Effector CD4-positive, alpha-beta T cell (primary cell): ENCODE measurements at places on chromosomes 16 and 17.

DNA sequence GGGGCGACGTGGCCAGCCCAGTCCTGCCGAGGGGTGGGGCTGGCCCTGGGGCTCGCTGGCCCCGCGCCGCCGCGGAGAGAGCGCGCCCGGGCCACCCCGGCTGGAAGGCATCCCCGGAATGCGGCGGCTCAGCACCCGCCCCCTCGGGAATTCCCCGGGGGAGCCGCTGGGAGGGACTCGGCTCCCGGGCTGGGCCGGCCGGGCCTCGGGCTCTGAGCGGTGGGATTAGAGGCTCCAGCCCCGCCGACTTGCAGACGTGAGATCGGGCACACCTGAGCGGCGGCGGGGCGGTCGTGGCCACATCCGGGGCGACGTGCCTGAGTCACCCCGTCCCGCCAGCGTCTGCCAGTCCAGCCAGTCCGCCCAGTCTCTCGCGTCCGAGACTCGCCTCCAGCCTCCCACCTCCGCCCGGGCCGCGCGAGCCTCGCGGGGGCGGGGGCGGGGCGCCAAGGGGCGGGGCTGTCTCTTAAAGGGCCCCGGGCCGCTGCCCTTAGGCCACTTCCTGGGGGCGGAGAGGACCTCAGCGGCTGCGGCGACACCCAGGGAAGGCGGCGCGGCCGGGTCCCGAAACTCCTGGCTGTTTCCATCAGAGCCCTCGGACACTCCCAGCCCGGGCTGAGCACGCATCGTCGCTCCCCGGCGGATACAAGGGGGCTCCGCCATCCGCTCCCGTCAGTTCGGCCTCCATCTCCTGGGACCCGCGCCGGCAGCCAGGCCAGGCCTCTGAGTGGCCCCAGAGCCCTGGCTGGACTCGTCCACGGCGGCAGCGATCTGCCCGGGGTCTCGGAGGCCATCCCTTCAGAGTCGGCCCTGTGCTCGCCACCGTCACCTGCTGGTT lies at the start of gene KCTD11:
Gene KCTD11, plus strand, starts transcription at position 498 of the 838 bp plus-strand sequence.
- peak; percentile 72 for DNase-seq

GRCh38 chr16:11155284-11155806 lies 100.7 kb downstream of the SOCS1 start:
- no peak for DNase-seq

DNA sequence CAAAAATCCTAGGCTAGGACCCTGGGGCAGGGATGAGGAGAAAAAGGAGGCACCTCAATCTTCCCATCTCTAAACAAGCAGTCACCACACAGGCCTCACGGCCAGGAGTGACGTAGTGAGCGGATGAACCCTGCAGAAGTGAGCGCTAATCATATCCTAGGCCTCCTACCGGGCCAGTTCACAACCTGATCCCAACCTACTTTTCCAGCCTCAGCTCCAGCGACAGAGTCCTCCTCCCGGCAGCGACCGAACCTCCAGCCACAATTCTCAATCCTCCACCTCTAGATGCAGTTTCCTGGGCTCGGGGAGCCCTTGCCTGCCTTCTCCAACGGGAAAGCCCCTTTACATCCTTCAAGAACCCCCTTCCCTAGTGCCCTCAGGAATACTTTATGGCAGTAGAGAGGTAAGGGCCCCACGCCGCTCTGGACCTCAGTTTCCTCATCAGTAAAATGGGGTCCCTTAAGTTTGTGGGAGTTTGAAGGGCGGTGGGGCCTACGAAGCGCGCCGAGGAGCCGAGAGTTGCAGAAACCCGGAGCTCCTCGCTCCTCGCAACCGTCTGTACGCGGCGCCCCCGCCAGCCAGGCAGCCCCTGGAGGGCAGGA lies 1.4 kb downstream of the ZNF668 start:
- DNase-seq: no peak

DNA sequence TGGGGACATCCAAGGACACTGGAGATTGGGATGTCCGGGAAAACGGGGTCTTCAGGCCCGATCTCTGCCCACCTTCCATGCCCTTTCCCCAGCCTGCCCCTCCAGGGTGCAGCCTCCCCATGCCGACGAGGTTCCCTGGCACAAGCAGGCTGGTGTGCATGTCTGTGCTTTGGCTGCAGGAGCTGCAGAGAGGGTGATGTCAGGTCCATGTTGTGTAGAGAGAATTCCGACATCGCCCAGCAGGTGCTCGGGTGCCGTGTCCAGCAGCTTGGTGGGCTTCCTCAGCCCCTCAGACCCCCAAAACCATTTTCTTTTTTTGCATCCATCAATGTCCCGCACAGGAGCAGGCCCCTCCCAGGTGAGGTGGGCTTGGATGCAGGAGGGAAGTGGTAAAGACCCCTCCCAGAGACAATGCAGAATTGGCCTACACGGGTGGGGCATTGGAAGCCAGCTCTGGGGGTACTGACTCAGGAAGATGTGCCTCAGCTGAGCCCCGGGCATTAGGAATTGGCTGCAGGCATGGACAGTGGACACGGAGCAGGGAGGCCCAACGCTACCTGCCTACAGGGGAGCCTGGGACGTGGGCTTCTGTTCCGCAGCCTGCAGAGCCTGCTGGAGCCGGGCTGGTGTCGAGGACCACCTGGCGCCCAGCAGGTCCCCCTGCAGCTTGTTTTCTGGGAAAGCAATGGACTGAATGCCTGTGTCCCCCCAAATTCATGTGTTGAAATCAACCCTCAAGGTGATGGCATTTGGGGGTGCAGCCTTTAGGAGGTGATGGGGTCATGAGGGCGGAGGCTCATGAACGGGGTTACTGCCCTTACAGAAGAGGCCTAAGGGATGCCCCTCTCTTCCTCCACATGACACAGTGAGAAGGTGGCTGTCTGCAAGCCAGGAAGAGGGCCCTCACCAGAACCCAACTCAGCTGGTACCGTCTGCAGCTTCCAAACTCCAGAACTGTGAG lies 97.5 kb downstream of the METRNL start:
- DNase-seq: no peak
